Hematopoietic multipotent progenitor cell treated with erythropoietin and hydrocortisone succinate and interleukin-3 and kit ligand, for 17 days (in vitro differentiated cells): ENCODE measurements at places on chromosomes 4 and X.

DNA sequence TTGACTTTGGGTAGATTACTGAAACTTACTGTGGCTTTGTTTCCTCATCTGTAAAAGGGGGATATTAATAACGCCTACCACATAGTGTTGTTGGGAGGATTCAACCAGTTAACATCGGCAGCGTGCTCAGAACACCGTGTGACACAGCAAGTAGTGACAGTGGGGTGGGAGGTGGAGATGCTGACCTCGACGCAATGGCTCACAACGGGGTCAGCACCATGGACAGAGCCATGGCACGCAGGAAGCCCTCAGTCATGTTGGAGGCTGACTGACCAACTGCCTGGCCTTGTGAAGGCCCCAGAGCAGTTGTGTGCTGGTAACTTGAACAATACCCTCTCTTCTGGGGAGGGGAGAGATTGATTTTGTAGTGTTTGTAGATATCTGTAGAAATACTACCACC lies 93.2 kb downstream of the WFS1 start:
- DNase-seq: no peak

- no peak for DNase-seq
These were observed 505.6 kb downstream of the STIM2 start for GRCh38 chr4:27366104-27366823.

DNA sequence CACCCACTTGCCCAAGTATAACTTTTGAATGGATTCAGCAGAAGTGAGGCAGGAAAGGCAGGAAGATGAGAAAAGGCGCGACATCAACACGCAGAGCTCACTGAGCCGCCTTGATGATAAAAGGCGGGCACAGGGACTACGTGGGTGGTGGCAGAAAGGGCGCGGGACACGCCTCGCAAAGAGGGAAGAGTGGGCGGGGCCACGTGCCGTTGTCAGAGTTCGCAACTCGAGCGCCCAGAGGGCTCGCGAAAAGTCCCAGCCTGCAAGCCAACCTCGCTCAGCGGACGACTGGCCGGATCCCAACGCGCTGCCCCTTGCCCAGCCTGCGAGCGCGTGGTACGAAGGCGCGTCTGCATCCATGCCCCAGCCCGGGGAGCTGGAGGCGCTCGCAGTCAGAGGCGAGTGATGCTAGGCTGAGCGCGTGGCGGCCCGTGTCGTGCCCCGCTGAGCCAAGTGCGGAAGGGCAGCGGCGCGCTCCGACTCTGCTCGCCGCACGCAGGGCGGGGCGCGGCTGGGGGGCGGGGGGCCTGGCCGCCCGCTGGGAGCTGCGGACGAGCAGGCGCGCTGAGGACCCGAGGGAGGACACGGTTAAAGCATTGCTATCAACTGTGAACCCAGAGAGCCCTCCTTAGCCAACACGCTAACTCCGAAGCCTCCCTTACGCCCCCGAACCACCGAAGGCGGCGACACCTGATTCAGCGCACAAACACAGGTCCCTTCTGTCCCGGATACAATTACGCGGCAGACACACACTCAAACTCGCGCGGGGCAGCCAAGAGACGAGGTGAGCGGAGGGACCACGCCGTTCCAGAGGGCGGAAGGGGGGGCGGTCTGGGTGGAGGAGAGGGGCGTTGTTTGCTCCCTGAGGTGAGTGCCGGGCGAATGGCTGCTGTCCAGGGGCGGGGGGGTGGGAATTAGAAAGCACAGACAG lies at the start of gene UGT8:
Gene UGT8 (plus strand): TSS at position 617 of the 931 bp plus-strand sequence. CDS start 24,074 bp downstream, outside the sequence.
- DNase-seq: no peak

DNA sequence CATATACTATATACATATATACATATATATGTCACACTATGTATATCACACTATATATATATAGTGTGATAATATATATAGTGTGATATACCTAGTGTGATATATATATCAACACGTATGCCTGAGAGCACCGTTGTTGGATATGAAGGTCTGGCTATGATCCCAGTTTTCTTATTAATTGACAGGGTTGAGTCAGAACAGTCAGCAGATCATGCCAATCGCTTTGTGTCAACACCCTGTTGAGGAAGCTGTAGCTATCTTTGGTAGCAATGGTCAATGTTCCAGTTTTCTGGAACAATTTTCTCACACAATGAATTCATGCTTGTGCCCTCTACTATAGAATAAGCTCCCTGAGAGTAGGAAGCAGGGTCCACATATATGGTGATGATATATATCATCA lies 496.0 kb upstream of the AGA start:
- no peak for DNase-seq

DNA sequence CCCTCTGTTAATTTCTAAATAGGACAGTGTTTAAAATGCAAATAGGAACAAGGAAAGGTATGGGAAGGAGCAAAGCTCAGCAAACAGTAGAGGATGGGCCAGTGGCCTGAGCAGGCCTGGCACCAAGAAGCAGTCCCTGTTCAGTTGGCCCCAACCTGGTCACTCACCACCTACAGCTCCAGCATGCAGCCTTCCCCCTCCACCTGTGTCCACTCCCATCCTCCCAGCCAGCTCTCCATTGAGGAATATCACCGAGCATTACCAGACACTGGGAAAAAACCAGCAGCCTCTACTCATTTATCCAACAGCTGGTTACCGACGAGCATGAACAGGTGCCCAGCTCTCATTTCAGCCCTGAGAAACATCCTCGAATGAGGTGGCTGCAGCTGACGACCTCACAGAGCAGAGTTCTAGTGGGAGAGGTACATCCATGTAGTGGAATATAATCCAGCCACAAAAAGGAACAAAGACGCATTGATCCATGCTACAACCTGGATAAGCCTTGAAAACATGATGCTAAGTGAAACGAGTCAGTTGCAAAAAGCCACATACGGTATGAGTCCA lies 25.6 kb downstream of the CD99L2 start:
- DNase-seq: no peak

DNA sequence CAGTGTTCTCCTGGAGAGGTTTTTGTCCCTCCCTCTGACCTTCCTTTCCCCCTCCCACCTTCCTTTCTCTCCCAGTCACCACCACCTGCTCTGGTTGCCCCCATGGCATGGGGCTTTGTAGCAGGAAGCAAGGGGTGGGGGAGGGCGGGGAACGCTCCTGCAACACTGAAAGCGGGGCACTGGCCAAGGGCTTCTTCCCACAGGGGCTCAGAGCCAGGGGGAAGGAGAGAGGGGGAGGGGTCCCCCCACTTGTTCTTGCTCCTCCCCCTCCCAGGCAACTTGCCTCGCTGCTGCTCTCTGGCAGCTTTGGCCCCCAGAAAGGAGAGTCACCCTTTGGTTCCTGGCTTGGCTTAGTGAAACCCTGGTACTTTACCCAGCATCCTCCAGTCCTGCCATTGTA lies 48.4 kb downstream of the BCORL1 start:
- no peak for DNase-seq

- no peak for DNase-seq
These were observed 151.6 kb downstream of the KDR start for GRCh38 chr4:54973784-54974183.

DNA sequence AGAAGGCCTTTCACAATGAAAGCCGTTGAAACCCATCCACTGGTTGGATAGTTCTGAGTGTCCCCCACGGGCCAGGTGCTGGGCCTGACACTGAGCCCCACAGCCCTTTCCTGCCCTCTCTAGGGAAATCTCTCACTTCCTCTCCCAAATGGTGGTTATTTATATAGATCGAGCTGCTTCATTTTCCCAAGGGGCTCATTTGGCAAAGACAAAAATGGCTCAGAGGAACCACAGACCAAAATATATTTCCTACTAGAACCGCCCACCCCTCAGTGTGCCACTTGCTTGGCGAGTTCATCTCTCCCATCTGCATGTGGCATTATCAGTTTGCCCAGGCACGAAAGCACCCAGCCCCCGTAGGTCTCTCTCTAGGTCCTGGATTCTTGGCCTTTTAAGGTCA lies 53.3 kb upstream of the STIM2 start:
- DNase-seq: no peak

DNA sequence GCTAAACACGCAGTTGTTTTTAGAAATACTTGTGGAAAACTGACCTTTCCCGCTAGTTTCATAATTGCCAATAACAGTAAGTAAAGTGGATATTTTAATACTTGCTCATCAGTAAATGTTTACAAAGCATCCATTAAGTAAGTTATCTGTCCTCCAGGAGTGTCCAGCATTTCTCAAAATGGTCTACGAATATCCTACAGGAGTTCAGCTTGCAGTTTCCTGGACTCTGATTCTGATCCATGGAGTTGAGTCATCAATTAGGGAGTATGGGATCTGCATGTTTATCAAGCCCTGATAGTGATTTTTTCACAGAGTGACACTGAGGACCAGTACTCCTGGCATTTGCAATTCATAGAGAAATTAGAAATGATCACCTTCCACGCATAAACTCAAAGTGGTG lies 325.2 kb upstream of the AADAT start:
- no peak for DNase-seq

GRCh38 chr4:3302173-3302785 lies 9.5 kb downstream of the RGS12 start:
- DNase-seq: no peak

DNA sequence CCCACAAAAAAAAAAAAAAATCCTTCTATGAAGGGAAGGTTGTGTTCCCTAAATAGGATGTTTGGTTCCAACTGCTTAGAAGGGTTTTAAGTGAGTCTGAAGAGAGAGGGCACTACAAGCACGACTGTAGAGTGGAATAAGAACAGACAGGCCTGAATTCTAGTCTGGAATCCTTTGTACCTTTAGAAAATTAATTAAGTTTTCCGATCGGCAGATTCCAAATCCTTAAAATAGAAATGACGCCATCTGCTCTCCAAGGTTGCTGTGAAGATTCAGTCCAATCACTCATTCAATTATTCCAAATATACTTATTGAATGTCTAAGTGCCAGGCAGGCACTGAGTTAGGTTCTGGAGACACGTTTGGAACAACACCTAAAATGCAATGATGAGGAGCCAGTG lies 3.8 kb downstream of the HS3ST1 start:
- DNase-seq: no peak

DNA sequence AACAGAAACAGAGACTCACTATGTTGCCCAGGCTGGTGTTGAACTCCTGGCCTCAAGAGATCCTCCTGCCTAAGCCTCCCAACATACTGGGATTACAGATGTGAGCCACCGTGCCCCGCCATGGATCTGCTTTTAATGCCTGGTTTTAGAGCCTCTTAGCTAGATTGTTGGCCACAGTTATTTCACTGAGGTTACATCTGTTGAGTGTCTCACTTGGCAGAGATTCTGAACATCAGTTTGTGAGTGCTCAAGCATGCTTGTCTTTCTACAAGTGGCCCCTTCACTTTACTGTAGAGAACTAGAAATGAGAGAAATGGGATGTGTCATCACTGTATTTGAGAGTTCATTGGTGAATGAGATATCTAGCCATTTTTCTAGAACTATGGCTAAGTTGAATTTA lies 218.5 kb downstream of the APBB2 start:
- no peak for DNase-seq

GRCh38 chrX:16239211-16239610 lies 71.9 kb downstream of the MAGEB17 start:
- DNase-seq: no peak

GRCh38 chr4:106287353-106287969 lies 28.5 kb downstream of the TBCK start:
- DNase-seq: no peak

- no peak for DNase-seq
These were observed at the start of gene SPANXN4 for GRCh38 chrX:143025628-143026027. Gene SPANXN4, plus strand, starts transcription at chrX:143025928. Its CDS starts 87 bp downstream, at chrX:143026015.

- DNase-seq: no peak
These were observed 192.5 kb downstream of the SOWAHB start for GRCh38 chr4:76705472-76705871.

- DNase-seq: no peak
These were observed 5.5 kb upstream of the SMIM20 start for GRCh38 chr4:25908491-25908901.

GRCh38 chr4:110798687-110799086 lies 175.8 kb upstream of the PITX2 start:
- DNase-seq: no peak

DNA sequence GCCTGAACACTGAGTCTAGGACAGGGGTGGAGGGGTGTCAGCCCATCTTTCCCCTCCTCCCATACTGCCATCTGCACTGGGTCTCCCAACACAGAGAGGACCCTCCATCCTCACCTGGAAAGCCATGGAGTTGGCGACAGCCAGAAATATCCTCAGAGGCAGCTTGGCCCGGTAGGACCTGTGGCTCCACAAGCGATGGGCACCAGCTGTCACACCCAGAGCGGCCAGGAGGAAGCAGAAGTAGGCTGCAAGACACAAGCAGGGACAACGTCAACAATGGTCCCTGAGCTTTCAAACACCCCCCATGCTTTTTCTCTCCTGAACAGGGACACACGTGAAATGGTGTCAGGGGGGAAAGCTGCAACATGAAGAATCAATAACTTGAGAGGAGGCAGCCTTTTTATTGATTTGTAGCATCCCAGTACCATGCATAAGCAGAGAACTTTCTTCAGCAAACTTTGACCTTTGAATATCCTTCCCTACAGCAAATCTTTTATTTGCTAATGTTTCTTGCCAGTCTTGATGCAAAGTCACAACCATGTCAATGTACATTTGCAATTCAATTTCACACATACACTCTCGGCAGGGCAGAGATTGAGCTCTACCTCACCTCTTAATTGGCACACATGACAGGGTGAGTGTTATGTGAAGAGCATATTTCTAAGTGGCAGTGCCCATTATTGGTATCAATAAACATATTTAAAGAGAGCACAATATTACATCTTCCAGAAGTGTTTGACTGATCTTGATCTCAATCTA lies 93.2 kb downstream of the SCD5 start:
- DNase-seq: no peak

DNA sequence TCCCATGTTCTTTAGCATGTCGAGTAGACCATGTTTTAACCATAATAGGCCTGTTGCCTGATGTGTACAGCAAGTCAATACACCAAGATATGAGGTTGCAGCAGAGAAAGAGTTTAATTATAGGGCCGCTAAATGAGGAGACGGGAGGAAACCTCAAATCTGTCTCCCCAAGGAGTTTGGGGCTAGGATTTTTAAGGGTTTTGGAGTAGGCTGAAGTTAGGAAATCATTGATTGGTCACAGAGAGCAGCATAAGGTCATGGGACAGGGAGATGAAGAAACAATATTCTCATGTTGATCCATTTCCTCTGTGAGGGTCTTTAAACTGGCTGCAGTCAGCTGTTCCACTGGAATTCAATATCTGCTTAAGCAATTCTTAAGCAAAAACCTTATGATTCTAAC lies 160.2 kb upstream of the GALNT7 start:
- DNase-seq: no peak

DNA sequence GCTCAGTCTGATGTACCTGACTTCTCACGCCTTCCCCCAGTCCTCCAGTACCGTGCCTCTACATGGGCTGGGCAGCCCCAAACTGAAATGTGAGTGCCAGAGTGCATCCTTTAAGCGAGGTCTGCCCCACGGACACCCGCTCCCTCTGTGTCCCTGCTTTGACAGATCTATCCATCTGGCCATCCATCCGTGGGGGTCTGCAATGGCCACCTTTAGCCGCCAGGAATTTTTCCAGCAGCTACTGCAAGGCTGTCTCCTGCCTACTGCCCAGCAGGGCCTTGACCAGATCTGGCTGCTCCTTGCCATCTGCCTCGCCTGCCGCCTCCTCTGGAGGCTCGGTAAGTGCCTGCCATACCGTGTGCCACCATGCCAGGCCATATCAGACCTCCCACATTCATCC lies 827 bp downstream of the PORCN start:
- DNase-seq: no peak
